Activated CD4-positive, alpha-beta T cell treated with anti-CD3 and anti-CD28 coated beads for 24 hours (primary cell): ENCODE measurements at places on chromosomes 2 and 18.

- no peak for DNase-seq
Observed at GRCh38 chr2:220127876-220128275, 500.4 kb downstream of the SLC4A3 start.

GRCh38 chr2:120798567-120799247 lies 63.0 kb downstream of the GLI2 start:
- DNase-seq: no peak

DNA sequence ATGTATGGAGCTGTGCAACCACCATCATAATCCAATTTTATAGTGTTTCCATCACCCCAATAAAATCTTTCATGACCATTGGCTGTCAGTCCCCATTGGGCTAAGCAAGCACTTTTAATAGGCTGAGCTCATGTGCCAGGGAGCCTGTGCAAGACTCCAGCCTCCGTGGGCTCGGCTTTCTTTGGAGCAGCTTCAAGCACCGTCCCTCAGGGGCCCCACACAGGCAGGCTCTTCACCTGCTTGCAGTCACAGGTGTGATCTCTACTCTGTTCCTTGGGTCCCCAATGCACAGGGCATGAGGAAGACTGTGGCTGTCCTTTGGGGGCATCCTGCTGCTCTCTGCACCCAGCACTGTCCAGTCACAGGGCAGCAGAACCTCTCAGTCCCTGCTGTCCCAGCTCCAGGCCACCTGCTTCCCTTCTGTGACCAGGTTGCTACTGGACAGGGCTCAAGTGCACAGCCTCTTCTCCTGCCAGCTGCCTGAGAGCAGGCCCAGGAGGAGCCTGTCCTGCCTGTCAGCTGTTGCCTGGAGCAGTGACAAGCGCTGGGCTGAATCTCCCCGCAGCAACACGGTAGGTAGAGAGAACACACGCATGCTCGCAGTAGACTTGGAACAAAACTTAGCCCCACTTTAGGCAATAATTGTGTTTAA lies 40.7 kb upstream of the TMEM131 start:
- DNase-seq: no peak

GRCh38 chr2:204479557-204479956 lies 65.7 kb upstream of the PARD3B start:
- DNase-seq: peak; percentile 3

- no peak for DNase-seq
Observed at GRCh38 chr18:79573921-79574491, 105.6 kb upstream of the CTDP1 start.

- DNase-seq: no peak
Observed at GRCh38 chr2:8412082-8412481, 269.8 kb upstream of the ID2 start.

GRCh38 chr2:161116509-161116908 lies 43.7 kb upstream of the TANK start:
- no peak for DNase-seq

DNA sequence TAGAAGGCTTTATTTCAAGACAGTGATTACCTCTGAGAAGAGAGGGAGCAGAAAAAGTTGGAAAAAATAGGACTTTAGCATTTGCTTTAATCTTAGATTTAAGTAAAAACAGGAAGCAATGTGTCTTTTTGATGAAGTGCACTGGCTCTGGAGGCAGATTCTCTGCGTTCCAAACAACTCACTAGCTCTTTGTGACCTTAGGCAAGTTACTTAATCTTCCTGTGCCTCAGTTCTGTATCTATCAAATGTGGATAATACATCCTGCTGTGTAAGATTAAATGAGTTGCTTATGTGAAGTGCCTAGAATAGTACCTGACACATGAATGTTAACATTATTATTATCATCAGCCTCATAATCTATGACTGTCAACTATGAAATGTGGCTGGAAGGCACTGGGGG lies 42.3 kb downstream of the RPRD1A start:
- DNase-seq: no peak

- DNase-seq: no peak
Observed at GRCh38 chr2:239530749-239531316, 130.0 kb upstream of the HDAC4 start.

DNA sequence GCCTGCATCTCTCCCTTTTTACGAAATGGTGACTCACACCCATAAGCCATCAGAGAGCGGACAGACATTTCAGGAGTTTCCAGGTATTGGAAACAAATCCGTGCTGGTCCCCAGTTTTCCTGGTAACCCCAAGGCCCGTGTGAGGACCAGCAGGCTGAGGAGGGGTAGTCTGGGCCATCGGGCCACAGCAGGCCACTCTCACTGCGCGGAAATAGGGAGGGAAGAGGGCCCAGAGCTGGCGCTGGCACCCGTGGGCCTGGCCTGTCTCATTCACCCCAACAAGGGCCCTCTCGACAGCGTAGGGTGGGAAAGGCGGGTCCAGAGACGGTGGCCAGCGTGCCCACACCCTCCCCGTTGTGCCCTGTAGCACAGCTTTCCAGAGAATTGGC lies 13.7 kb upstream of the FAHD2A start:
- no peak for DNase-seq

- no peak for DNase-seq
Observed at GRCh38 chr2:182047544-182047943, 61.9 kb downstream of the PPP1R1C start.

- no peak for DNase-seq
Observed at GRCh38 chr2:105498281-105498846, 99.5 kb upstream of the FHL2 start.

- no peak for DNase-seq
Observed at GRCh38 chr2:99998651-99999320, 143.6 kb downstream of the AFF3 start.

GRCh38 chr2:129191530-129191929 lies 787.9 kb upstream of the RAB6C start:
- DNase-seq: no peak

GRCh38 chr2:21231985-21232384 lies 108.2 kb downstream of the TDRD15 start:
- DNase-seq: no peak

- DNase-seq: no peak
Observed at GRCh38 chr2:220226546-220226945, 599.1 kb downstream of the SLC4A3 start.

DNA sequence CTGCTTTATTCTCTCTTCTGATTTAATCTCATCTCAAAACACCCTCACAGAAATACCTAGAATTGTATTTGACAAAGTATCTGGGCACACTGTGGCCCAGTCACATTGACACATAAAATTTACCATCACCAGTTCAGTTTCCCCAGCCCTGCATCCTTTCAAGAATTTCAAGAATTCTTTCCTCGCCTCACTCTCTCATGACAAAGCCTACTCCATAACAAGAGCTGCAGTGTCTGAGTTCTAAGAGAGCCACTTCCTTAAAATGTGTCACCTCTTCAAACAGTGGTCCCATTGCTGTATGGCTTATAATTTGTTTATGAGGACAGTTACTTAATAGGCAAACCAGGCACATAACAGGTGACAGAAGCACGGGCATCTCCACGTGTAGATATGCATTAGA lies 90.9 kb upstream of the STK39 start:
- DNase-seq: no peak

GRCh38 chr18:38198526-38198925 lies 632.9 kb upstream of the CELF4 start:
- no peak for DNase-seq

GRCh38 chr18:25351777-25352628 lies at the start of gene ZNF521:
ZNF521 (minus strand) TSS chr18:25352166; CDS start chr18:25350946, 1,220 bp downstream.
- DNase-seq: peak; percentile 14

DNA sequence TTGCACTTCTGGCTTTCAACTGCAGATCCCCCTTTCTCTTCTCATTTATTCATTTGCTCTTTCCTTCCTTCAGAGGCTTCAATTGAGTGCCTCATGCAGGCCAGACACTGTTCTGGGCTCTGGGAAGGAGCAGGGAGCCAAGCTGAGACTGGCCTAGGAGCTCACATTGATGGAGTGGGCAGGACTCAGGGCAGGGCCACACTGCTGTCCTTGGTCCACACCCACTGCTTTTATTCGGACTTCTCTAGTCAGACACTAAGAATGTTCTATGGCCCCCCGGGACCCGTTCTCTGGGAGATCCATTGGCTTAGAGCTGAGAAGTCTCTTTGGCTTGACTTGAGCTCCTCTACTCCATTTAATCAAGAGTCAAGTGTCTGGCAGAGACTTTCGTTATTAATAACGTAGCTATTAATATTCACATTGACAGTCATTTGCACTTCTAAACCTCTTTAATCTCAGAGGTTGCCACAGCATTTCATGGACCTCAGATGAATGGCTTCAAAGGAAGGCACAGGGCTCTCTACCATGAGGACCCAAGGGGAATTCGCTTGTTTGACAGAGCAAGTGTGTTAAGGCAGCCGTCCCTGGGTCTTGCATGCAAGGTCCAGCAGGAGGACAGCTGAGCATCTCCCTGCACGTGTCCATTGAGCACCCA lies 20.1 kb downstream of the SH3RF3 start:
- DNase-seq: no peak

GRCh38 chr2:174666312-174666711 lies 68.7 kb upstream of the WIPF1 start:
- no peak for DNase-seq

- no peak for DNase-seq
Observed at GRCh38 chr2:136356125-136357006, 238.4 kb upstream of the CXCR4 start.
